Neuronal stem cell (in vitro differentiated cells): ENCODE measurements at places on chromosomes 3 and 15.
A peak's percentile ranks its signal among the peaks of the same experiment; 100 is the strongest.

DNA sequence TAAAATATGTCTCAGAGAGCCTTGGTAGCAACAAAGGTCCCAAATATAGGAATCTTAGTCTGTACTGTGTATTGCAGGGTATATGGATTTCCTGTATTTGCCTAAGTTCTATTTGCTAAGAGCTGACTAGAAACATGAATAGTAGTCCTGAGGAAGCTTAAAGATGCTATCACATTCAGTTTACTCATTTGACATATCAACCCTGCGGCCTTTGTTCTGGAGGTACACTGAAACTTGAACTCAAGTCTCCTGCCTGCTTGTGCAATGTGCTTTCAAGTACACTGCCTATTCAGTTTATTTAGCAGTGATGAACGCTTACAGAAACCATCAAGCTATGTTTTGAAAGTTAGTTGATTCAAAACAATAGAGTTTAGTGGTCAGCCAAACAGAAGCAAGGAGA lies 21.1 kb downstream of the IL1RAP start:
- no peak for DNase-seq

- peak; percentile 57 for DNase-seq
These were observed 781 bp upstream of the CYP1A1 start for GRCh38 chr15:74725845-74726773.

DNA sequence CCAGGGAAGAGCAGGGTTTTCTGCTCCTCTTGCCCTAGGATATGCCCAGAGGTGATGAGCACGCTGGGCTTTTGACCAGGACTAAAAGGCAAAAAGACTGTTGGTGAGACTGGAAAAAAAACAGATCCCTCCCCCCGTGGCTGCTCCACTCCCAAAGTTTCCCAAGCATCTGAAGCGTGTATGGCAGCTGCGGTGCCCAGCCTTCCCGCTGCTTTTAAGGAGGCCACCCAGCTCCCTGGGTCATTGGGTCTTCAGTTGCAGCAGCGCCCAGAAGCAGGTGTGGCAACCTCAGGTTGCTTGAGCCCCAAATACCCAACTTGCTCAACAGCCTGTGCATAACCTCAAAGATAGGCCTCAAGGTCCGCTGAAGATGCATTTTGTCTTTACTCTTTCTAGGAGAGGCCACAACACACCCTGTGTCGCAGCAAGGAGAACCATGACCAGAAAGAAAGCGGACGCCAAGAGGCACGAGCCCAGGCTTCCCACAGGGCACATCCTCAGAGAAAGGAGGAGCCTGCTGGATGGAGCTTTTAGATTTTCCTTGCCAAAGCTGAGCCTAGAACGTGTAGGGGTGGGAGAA lies 2.0 kb downstream of the SRGAP3 start:
- DNase-seq, result no peak

DNA sequence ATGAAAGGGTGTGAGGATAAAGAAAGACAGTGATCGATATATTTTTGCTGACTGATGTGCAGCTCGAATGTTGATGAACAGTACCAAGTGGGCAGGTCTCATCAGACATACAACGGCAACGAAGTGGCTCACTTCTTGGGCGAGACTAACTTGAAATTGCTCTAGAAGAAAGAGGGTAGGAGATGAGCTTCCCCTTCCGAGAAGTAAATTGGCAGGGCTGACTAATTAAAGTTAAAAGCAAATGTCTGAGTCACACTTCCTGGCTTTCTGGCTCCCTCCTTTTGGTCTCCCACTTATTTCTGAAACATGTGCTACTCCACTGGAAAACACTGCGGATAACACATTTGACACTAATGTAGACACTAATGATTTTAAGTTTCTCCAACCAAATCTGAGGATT lies 228.3 kb downstream of the ABHD5 start:
- DNase-seq, result no peak

DNA sequence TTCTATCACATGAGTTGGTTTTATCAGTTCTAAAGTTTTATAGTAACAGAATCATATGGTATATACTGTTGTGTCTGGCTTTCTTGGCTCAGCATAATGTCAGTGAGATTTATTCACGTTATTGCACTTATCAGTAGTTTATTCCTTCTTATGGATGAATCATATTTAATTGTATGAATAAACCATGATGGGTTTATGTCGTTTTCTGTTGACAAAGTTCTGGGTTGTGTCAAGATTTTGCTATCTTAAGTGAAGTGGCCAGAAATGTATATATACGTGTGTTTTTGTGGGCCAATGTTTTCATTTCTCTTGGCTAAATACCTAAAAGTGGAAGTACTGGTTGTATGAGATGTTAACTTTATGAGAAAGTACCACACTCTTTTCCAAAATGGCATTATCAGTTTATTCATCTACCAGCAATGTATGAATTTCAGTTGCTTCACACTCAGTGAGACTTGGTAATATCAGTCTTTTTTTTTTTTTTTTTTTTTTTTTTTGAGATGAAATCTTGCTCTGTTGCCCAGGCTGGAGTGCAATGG lies 112.4 kb upstream of the DCBLD2 start:
- no peak for DNase-seq

- peak; percentile 74 for DNase-seq
These were observed 47.5 kb downstream of the RAB11A start for GRCh38 chr15:65916664-65917406.

DNA sequence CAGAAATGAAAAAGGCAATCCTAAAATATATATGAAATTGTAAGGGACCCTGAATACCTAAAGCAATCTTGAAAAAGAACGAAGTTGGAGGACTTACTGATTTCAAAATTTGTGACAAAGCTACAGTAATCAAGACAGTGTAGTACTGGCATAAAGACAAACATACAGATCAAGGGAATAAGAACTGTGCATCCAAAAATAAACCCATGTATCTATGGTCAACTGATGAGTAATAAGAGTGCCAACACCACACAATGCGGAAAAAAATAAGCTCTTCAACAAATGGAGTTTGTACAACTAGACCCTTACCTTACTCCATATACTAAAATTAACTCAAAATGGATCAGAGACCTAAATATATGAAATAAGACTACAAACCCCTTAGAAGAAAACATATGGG lies 29.6 kb downstream of the GSK3B start:
- no peak for DNase-seq

GRCh38 chr3:621714-622113 lies 425.2 kb downstream of the CHL1 start:
- DNase-seq, result no peak

GRCh38 chr15:45200001-45200798 lies 12.4 kb upstream of the SHF start:
- peak; percentile 96 for DNase-seq

- DNase-seq, result no peak
These were observed 38.6 kb downstream of the TRPM1 start for GRCh38 chr15:31062911-31063310.

DNA sequence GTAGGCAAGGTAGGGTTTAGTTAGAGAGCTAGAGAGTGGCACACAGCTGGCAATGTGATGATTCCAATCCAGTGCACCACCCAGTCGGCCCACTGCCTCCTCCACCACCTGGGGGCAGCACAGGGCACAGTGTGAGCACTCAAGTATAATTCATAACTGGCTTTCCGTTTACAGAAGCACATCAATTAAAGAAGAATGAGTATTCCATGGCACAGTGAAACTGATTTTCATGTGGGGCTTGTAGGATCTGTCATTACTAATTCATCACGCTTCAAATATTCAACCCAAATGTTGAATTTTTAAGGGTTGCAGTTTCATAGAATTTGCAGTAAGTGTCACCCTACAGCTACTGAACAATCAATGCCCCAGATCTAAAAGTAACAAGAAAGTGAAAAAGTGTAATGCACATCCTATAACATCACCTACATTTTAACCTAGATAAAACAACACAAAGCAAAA lies 149.9 kb downstream of the IGSF11 start:
- peak; percentile 42 for DNase-seq
